ENCODE measurements at places on chromosomes 6 and 20. TPM values are rescaled to one million over a fixed set of nuclear protein-coding genes. Genes with fewer than 3 reads are reported as not detected.

DNA sequence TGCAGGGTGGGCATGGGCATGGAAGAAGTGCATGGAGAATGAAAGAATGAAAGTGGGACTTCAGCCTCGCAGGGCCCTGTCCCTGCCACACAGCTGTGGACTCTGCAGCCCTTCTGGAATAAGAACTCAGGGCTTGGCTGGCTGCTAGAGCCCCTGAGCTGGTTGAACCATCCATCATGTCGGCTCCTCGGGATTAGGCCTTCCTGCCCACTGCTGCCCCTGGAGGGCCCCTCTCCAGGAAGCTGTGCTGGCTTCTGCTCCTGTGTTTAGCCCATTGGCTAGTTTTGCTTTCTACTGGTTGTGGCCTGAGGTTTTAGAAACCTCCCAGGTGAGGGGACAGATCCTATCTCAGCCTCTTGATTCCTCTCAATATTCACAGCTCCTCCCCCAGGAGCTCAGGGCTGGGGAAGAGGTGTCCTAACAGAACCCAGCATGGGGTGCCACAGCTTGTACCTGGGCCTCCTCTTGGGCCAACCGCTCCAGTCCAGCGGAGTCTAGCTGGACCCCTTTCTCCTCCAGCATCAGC lies 7.9 kb downstream of the AARS2 start:
- H3K27ac ChIP-seq = no peak overlapping the region
- no peaks in the 10 kb centered on the region for H3K27me3 ChIP-seq
- DNase-seq = no peak
- H3K4me3 ChIP-seq = no peak overlapping the region

DNA sequence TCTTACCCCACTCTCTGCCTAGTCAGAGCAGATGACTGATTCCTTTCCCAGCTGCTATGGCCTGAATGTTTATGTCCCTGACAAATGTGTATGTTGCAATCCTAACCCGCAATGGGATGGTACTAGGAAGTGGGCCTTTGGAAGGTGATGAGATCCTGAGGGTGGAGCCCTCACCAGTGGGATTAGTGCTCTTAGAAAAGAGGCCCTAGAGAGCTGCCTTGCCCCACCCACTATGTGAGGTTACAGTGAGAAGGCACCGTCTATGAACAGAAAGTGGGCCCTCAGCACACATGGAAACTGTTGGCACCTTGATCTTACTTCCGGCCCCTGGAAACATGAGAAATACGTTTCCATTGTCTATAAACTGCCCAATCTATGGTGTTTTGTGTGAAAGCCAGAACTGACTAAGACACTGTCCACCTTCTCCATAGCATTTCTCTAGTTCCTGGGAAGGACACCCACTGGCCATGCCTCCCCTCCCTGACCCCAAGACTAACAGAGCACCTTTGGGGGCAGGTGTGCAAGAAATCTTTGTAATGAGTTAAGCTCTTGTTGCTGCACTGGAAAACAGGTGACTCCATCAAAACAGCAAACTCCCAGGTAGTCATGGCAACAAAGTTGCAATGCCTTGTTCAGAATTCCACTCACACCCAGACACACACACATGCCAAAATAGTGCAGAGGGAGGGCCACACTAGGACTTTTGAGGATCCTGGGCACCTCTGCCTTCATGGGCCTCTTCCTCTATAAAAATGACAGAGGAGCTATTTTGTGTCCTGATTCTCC lies 16.2 kb downstream of the GABRR2 start:
- H3K4me3 ChIP-seq = peak overlapping the region; percentile 3
- H3K27ac ChIP-seq = peak overlapping the region; percentile 91
- H3K36me3 ChIP-seq = no peaks in the 10 kb centered on the region
- DNase-seq = peak; percentile 76
- peaks cover 26% of the 10 kb centered on the region for H3K4me1 ChIP-seq

DNA sequence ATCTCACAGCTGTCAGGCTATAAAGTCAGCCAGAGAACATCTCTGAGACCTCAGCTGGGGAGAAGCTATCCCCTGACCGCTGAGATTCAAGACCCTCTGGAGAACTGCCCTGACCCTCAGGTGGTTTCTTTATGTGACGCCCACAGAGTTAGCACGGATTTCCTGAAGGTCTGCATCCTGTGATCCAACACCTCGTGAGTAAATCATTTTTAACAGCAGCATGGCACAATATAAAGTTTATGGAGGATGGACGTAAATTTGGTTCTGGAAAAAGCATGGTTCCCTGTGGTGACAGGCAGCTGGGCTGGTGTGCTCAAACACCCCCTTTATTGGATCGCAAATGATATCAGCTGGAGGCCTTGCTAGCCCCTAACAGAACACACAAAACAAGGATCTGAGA lies 25.3 kb upstream of the TRAF3IP2 start:
- H3K27ac ChIP-seq = no peak overlapping the region
- no peak overlapping the region for H3K4me3 ChIP-seq
- no peak for DNase-seq
- H3K27me3 ChIP-seq = no peaks in the 10 kb centered on the region
- H3K36me3 ChIP-seq = peaks cover 3% of the 10 kb centered on the region

DNA sequence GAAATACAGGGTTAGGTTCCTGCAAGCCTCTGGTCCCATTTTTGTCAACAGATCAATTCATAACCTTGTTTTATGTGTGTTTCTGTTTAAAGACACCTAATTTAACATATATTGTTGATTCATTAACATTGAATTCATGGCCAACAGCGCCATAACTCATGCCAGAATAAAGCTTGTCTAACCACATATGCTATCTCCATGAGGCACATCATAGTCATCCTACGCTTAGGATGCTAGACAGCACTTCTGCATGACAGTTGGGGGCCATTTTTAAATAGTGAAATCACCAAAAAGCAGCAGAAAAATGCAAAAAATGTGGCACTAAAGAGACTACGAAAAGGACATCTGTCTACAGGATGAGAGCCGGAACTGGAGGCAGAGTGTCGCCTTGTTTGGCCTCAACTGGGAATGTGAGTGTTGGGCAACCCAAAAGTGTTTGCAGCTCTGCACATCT lies 37.9 kb downstream of the TRAM2 start:
- H3K4me3 ChIP-seq = no peak overlapping the region
- no peak for DNase-seq
- H3K36me3 ChIP-seq = peaks cover 1% of the 10 kb centered on the region
- no peak overlapping the region for H3K27ac ChIP-seq

PRDM13 gene
- not detected for total RNA-seq

- no peaks in the 10 kb centered on the region for H3K36me3 ChIP-seq
- DNase-seq = no peak
- H3K27ac ChIP-seq = no peak overlapping the region
- H3K27me3 ChIP-seq = no peaks in the 10 kb centered on the region
Observed at GRCh38 chr20:55004044-55004443, 528.7 kb downstream of the DOK5 start.

DNA sequence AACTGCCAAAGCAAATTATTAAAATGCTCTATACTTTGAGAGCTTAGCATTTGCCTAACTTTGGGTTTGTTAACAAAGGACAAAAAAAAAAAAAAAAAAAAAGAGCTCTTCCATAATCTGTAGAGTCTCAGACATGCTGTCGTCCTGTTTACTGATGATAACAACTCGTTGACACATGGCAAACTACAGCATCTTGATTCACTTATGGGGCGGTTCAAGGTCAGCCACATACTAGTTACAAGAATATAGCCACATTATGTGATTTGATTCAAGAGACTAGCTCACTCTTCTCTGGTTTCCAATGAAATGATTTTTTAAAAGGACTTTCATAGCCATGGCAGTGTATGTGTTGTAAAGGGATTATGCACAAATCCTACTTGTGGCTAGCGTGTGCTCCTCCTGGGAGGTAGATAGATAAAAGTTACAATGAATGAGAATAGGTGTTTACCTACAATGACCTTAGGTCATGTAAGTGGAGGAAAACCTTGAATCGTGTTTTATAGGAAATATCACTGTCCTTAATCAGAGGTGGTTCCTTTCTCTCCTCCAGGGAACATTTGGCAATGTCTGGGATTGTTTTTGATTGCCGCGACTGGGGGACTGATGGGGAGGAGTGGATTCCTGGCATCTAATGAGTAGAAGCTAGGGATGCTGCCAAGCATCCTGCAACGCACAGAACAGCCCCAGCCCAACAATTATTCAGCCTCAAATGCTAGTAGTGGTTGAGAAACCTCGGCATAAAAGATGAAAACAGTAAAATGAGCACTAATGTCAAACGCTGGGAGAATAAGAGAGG lies 969.2 kb upstream of the SLC35B3 start:
- H3K27ac ChIP-seq = no peak overlapping the region
- H3K27me3 ChIP-seq = no peaks in the 10 kb centered on the region
- DNase-seq = no peak
- no peaks in the 10 kb centered on the region for H3K4me1 ChIP-seq

ECT2L gene
- not detected for total RNA-seq

DNA sequence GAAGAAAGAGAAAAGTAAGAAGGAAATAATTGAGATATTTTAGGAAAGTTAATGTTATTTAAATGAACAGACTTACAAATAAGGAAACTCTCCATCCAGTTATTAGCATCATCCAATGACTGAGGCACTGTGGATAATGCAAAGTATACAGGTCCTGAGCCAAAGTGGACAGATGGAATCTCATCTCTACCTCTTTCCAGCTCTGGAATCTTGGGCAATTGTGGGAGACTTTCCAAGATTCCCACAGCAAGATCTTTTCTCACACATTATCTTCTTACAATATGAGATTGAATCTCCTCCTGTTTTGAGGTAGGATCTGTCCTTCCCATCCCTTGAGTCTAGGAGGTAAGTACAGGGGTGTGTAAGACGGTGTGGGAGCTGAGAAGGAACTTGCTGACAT lies 28.9 kb downstream of the HTR1E start:
- peaks cover 6% of the 10 kb centered on the region for H3K27me3 ChIP-seq
- no peak overlapping the region for H3K27ac ChIP-seq
- no peak overlapping the region for H3K4me3 ChIP-seq

ADGB gene
- not detected for total RNA-seq

MOG gene
- total RNA-seq = not detected

SPATA25 gene
- 0.55 TPM for total RNA-seq

- peak overlapping the region; percentile 2 for H3K27ac ChIP-seq
- H3K4me1 ChIP-seq = peaks cover 31% of the 10 kb centered on the region
- no peaks in the 10 kb centered on the region for H3K36me3 ChIP-seq
- DNase-seq = peak; percentile 84
Observed at GRCh38 chr6:149934249-149935156, 7.3 kb upstream of the ULBP2 start.

GRCh38 chr6:43173591-43174262 lies 2.7 kb downstream of the SRF start:
- peak overlapping the region; percentile 100 for H3K4me3 ChIP-seq
- H3K27me3 ChIP-seq = no peaks in the 10 kb centered on the region

DNA sequence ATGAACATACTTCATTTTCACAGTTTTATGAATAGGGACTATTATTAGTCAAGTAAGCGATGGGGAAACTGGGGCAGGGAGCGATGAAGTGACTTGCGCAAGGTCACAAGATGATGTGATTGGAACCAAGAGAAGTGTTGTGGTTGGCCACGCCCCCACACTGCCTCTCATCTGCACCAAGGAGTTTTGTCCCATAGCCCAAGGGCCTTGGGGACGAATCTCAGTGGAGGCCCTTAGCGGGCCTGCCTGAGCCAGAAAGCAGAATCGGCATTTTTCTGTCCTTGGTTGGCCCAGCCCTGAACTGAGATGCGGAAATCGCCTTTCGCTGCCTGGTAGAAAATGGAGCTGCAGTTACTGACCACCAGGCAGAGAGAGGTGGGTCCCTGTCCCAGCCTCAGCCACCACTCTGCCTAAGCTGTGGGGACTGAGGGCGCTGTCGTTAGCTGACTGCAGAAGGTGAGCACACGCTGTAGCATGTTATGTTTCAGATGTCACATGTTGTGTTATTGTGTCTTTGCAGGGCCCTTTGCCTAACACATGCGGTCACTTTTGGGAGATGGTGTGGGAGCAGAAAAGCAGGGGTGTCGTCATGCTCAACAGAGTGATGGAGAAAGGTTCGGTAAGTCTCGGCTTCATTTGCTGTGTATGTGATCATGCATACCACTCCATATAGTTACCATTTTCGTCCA lies 57.8 kb downstream of the PTPN1 start:
- peaks cover 60% of the 10 kb centered on the region for H3K4me1 ChIP-seq
- H3K36me3 ChIP-seq = peaks cover 35% of the 10 kb centered on the region
- no peak overlapping the region for H3K4me3 ChIP-seq
- H3K27me3 ChIP-seq = no peaks in the 10 kb centered on the region
- H3K27ac ChIP-seq = no peak overlapping the region

- peaks cover 10% of the 10 kb centered on the region for H3K36me3 ChIP-seq
- no peaks in the 10 kb centered on the region for H3K27me3 ChIP-seq
- H3K27ac ChIP-seq = no peak overlapping the region
Observed at GRCh38 chr20:34011275-34011674, 17.6 kb downstream of the RALY start.

DNA sequence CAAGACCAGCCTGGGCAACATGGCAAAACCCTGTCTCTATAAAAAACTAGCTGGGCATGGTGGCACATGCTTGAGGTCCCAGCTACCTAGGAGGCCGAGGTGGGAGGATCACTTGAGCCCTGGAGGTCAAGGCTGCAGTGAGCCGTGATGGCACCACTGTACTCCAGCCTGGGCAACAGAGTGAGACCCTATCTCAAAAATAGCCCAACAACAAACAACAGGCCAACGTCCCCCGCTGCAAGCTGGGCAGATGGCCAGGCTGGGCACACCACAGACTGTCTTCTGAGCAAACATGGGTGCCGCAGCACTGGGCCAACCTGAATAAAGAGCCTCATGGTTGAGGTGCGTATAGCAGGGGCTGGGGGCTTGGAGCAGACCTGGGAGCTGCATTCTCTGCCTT lies 46.6 kb upstream of the SRF start:
- no peak for DNase-seq
- no peaks in the 10 kb centered on the region for H3K4me1 ChIP-seq
- no peaks in the 10 kb centered on the region for H3K36me3 ChIP-seq
- H3K27me3 ChIP-seq = peaks cover 7% of the 10 kb centered on the region
- H3K4me3 ChIP-seq = no peak overlapping the region

DNA sequence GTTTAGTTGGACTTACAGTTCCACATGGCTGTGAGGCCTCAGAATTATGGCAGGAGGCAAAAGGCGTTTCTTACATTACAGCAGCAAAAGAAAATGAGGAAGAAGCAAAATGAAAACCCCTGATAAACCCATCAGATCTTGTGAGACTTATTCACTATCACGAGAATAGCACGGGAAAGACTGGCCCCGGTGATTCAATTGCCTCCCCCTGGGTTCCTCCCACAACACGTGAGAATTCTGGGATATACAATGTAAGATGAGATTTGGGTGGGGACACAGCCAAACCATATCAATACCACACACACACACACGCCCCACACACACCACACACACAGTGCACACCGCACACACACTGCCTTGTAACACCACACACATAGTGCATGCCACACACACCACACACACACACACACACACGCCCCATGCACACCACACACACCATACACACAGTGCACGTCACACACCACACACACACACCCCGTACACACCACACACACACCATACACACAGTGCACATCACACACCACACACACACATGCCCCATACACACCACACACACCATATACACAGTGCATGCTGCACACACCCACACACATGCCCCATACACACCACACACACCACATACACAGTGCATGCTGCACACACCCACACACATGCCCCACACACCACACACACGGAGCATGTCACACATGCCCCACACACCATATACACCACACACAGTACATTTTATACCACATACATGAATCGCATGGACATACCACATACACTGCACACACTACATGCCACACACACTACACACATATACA lies 310.5 kb downstream of the TAF4 start:
- no peaks in the 10 kb centered on the region for H3K4me1 ChIP-seq
- H3K27me3 ChIP-seq = no peaks in the 10 kb centered on the region
- H3K4me3 ChIP-seq = no peak overlapping the region
